Activated CD4-positive, CD25-positive, alpha-beta regulatory T cell (primary cell): ENCODE measurements at places on chromosomes 3 and 15.
A peak's percentile ranks its signal among the peaks of the same experiment; 100 is the strongest.

- DNase-seq, result no peak
Observed at GRCh38 chr3:177237206-177237605, 39.9 kb upstream of the TBL1XR1 start.

DNA sequence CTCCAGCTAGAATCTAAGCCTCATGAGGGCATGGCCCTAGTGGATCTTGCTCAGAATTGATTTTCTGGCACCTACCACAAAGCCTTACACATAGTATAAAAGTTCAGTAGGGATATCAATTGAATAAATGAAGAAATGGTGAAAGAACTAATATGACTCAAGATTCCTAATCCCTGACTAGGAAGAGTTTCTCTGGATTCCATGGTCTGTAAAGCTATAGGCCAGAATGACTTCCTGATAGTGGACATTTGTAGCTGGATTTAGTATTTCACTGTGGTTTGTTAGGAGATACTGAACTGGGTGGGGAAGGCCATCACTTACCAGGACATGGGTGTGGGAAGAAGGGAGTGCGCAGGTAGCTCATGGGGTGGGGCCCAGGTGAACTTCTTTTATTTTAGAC is 168.9 kb downstream of the RAP2B start:
- no peak for DNase-seq

- peak; percentile 29 for DNase-seq
Observed at GRCh38 chr15:24954783-24955530, at the start of the genes SNRPN and SNURF. TSS of gene SNRPN (plus strand) at chr15:24954987. CDS start at chr15:24974454, 19,467 bp downstream. TSS of gene SNURF (plus strand) at chr15:24954987. CDS start at chr15:24955049, 62 bp downstream.

GRCh38 chr3:4885316-4885715 is 93.9 kb upstream of the BHLHE40 start:
- DNase-seq, result no peak

DNA sequence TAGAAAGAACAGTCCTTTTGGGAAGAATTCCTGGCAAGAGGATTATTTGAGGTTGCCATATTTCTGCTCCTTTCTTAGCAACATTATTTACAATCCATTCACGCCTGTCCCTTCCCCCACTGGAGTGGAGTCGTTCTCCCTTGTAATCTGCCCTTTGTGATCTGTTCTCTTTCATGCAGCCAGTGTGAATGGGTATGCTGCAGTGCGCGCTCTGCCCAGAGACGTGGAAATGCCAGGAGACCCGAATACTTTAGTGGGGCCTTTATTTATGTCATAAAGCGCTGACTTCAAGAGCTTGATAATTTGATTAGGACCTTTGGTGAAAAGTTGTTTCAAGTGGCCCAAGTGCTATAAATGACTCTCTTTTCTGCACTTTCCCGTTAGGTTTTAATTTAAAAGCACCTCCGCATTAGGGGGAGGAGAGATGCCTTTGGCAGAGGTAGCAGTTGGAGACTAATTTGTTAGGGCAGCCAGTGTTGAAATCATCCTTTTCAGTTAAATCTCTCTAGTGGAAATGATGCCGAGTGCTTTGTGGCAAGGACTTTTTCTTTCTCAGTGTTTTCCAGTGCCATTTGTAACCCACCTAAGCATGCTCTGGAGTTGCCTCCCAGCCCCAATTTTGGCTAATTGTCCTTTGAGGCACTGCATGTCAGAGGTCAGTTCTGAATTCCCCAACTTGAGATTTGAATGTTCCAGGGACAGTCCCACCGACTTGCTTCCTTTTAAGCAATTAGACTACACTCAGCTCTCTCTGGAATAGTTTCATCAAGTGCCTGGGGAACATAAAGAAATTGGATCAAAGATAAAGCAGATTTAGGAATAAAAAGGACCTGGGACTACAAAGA is 52.4 kb downstream of the PSMD6 start:
- no peak for DNase-seq

- no peak for DNase-seq
Observed at GRCh38 chr15:38275959-38276358, 23.3 kb downstream of the SPRED1 start.

GRCh38 chr15:60421544-60421943 is 23.8 kb upstream of the ANXA2 start:
- DNase-seq, result no peak

DNA sequence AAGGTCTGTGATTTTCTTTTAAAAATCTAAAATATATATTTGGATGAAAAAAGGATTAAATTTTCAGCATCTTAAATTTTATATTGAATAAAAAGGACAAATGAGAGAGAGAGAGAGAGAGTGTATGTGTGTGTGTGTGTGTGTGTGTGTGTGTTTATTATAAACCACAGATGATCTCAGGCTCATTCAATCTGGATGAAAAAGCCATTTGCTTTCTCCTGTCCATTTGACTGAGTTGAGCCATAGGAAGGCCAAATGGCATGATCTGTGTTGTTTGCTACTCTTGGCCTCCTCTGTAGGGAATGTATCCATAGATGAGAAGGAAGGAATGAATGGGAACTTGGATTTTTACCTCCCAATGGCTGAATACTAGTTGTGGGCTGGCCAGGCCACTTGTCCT is 92.5 kb upstream of the MEX3B start:
- no peak for DNase-seq

GRCh38 chr3:51759203-51759602 is 19.8 kb downstream of the IQCF6 start:
- DNase-seq, result no peak

GRCh38 chr3:23480329-23480714 is 277.2 kb downstream of the UBE2E2 start:
- DNase-seq, result no peak

DNA sequence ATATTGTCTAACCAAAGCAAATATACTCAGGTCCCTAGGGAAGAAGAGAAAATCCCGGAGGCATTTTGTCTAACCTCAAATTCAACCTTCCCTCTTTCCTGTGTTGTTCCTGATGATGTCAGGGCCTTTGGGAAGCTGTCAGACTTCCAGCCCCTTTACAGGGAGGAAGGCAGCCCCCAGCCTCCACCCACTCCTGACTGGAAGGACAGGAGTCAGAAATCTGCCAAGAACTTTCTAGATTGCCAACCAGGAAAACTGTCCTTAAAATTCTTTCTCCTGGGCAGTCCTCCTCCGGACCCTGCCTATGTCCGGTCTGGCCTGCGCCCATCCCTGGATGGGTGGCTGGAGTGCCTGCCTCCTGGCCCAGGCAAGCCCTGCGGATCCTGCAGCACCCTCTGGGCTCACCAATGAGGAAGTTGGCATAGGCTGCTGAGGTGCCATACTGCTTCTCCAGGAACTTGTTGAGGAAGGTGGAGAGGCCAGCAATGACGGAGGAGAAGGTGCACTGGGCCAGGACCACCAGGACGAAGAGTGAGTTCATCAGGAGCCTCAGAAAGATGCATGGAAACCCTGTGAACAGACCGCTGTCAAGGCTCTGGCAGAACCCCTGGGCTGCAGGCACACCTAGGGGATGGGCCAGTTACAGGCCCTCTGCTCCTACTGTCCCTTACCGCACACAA is 52.6 kb upstream of the RAB6B start:
- no peak for DNase-seq

DNA sequence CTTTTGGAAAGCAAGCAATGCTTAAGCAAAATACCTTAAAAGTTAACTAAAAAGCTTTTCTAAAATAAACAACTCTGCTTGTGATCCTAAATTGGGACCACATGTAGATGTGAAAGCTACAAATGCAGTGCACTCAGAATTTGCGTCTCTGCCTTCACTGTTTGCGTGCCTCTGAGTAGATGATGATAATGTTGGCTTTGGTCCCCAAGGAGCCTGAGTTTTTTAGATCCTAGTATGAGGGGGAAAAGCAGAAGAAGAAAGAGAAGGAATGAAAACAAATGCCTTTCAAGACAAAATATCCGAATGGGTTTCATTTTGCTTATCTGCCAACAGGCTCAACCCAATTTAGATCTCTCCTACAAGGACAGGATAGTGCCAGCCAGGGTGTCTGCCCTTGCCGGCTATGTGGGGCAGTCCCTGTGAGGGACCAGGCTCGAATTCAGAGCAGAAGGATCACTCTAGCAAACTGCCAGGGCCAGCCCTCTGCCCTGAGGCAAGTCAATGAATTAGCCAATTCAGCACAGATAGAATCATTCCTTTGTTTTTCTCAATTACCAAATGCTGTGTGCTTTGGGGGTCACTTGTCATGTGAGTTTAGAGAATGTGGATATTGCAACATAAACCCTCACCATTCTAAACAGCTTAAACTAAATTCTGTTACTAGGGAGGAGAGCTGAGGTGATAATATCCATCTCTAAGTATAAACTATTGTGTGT is 28.5 kb downstream of the SCG5 start:
- DNase-seq, result no peak

- DNase-seq, result no peak
Observed at GRCh38 chr3:165254812-165255211, 58.6 kb upstream of the SLITRK3 start.

- no peak for DNase-seq
Observed at GRCh38 chr3:55364421-55364820, 122.7 kb downstream of the WNT5A start.

- no peak for DNase-seq
Observed at GRCh38 chr3:29202378-29202777, 78.5 kb upstream of the RBMS3 start.

DNA sequence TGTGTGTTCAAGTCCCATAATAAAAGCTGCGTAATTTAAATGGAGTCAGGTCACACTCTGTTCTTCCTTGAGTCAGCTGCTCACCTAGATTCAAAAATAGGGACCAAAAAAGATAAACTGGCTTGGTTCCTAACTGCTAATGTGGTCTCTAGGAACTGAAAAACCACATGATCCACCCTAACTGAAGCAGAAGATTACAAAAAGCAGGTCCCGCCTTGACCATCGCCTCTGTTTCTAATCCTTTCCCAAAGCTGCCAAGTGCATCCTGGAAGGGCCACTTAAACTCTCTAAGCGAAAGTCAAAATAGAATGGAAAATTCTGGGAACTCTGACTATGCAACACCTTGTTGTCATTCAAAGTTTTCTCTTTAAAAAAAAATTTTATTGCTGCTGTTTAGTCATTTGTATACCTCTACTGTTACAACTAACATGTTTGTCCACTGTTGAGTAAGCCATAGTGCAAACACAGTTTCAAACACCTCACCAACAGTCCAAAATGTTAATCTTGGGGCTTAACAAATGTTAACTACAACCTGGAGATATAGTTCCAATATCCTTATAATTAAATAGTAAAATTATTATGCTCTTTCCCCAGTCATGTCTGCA is 88.9 kb upstream of the THBS1 start:
- DNase-seq, result no peak

DNA sequence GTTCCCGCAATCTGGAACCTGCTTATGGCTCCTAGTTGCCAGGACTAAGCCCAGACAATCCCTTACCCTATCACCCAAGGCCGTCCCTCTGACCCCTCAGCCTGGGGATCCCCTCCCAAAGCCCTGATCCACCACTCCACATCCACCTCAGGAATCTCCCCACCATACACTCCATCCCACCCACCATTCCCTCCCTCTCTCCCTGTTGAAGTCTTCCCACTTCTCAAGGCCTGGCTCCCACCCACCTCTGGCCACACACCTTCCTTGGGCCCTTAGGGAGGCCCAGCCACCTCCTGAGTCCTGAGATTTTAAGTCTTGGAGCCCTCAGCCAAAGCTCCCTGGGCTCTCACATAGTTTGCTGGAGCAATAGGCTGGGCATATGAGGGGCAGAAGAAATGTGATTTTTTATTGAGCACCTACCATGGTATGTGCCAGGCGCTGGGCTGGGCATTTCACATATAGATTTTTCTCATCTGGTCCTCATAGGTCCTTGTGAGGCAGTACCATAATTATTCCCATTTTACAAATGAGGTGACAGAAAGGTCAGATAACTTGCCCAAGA is 48.1 kb downstream of the HCN4 start:
- no peak for DNase-seq

GRCh38 chr15:67433495-67434099 is 87.3 kb upstream of the C15orf61 start:
- DNase-seq, result no peak

GRCh38 chr3:184320104-184320445 is 5.7 kb downstream of the EIF4G1 start:
- no peak for DNase-seq

GRCh38 chr3:134666052-134666451 is 15.2 kb upstream of the KY start:
- no peak for DNase-seq

GRCh38 chr15:67076147-67076843 is 10.9 kb downstream of the SMAD3 start:
- DNase-seq, result no peak

GRCh38 chr3:126146034-126146433 is 34.4 kb downstream of the ALDH1L1 start:
- DNase-seq, result no peak

- no peak for DNase-seq
Observed at GRCh38 chr3:188234132-188234531, 80.2 kb downstream of the LPP start.

GRCh38 chr15:59950603-59951388 is 53.3 kb upstream of the FOXB1 start:
- no peak for DNase-seq

DNA sequence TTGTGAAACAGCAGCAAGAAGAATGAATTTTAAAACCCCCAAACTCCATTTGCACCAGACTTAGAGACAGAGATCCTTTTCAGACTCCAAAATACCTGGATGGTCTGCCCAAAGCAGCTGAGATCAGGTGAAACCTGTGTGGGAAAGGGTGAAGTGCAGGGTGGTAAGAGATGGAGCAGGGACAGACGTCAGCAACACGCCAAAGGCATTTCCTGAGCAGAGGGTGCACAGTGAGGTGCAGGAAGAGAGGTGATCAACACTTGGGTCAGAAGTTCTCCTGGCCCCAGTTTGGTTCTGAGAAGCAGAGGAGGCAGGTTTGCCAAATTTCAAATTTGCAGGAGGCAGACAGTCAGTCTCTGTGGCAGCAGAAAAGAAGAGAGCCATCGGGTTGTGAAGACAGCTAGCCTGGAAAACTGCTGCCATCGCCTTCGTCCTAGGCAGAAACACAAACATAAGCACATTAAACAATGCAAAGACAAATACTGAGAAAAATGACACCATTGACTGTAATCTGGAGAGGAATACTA is 9.8 kb downstream of the CCR4 start:
- no peak for DNase-seq

- no peak for DNase-seq
Observed at GRCh38 chr3:182818296-182818978, 25.1 kb downstream of the ATP11B start.

DNA sequence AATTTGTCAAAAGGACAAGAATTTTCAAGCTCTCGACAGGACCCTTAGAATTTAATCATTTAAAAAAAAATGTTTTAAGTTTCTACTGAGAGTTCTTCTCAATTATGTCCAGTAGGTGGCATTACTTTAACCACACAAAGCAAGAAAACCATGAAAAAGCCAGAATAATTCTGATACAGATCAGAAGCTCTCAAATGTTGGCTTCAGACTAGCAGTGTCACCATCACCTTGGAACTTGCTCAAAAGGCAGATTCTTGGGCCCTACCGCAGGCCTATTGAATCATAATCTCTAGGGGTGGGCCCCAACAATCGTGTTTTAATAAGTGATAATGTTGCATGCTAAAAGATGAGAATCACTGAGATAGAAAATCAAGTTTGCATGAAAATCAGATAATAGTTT is 99.5 kb upstream of the KCNMB2 start:
- no peak for DNase-seq

DNA sequence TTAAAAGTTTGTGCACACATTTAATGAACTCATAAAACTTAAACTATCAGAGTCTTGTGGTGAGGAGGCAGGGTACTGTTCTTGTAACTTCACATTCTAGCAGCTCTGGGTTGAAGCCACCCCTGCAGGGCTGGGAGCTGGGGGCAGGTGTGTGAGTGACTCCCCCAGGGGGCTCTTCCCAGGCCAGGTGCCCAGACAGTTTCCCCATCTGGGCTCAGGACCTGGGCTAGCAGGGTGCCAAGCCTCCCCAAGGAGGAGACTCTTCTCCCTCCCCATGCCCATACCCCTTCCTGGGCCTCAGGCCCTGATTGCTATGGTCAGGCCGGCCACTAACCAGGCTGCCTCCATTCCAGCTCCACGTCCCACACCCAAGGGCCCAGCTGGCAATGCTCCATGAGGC is 22.0 kb upstream of the CHCHD6 start:
- no peak for DNase-seq
